ENCODE measurements at places on chromosomes 1 and 21.

- no peak for DNase-seq
Measured at GRCh38 chr21:43639470-43640353, 19.6 kb downstream of the HSF2BP start.

DNA sequence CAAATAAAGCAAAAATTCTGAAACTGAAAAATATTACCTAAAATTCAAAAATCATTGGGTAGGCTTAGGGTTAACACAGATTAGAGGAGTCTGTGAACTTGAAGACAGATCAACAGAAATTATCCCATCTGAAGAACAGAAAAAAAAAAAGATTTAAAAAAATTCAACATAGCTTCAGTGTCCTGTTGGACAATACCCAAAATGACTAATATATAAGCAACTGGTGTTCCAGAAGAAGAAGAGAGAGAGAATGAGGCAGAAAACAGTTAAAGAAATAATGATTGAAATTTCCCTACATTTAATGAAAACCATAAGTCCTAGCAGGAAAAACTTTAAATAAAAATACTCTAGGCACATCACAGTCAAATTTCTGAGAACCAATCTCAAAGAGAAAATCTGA lies 31.5 kb downstream of the TMCO1 start:
- no peak for DNase-seq

GRCh38 chr1:157363660-157364140 lies 188.6 kb downstream of the FCRL5 start:
- DNase-seq: no peak

DNA sequence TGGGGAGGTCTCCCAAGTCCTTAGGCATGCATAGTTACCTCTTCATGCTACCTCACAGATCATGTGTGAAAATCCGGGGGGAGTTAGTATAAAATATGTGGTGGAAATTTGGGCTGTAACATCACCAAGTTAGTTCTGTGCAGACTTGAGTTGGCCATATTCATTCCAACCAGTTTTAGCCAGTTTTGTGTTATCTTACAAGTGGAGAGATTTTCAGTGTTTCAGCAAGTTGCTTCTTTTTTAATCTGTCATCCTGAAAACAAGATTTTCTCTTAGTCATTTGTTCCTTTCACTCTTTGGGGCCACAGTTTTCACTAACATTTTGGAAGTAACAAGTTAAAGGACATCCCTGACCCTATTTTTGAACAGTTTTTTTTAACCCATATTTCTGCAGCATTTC lies 11.3 kb downstream of the SLC25A24 start:
- no peak for DNase-seq

- no peak for DNase-seq
Measured at GRCh38 chr1:22452481-22452957, 868 bp downstream of the ZBTB40 start.

DNA sequence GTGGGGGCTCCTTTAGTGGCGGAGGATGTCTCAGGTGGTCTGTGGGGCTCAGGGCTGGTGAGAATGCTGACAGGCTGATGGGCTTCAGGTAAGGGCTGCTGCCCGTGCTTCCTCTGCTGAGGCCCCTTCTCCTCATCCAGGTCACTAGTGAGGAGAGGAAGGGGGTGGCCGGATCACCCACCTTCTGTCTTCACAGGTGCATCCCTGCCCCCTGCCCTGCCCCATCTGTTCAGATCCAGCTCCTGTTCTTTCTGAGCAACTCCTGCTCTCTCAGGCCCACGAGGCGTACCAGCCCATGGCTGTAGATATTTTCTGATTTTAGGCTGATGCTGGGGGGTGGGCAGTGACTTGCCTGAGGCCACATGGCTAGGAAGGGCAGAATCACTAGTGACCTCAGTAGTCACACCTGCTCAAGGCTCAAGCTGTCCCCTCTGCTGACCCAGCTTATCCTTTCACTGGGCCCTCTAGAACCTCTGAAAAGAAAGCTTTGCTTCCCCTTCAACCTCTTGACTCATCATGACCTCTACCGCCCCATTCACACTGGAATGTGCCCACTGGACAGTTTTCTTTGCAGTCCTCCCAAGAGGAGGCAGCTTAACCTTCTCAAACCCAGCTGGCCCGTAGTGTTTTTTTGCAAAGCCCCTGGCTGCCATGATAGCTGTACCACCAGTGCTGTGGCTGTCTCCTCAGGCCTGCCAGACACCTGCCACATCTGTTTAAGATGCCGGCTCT lies 14.8 kb downstream of the DCST2 start:
- no peak for DNase-seq

DNA sequence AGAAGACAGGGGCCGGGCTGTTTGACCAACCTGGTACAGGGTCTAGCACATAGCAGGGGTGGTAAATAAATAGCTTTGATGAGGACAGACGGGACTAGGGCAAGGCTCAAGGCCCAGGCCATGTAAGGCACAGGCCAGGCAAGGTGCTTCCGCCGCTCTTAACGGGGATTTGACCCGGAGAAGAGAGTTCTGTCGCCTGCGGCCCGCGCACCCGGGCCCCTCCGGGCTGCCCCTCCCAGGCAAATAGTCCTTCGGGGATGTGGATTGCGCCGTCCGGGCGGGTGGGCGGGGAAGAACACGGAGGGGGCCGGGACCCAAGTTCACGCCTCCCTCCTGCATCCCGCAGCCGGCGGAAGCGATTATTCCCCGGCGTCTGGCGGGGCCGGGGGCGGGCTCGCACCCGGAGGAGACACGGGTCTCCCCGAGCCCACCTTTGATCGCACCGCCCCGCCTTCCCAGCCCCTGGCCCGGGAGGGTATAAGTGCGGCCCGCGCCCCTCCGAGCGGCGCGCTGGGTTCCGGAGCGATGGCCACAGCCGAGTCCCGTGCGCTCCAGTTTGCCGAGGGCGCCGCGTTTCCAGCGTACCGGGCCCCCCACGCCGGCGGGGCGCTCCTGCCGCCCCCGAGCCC lies at the start of gene MIXL1:
Gene MIXL1, plus strand, starts transcription at position 508 of the 629 bp plus-strand sequence. Its CDS starts 18 bp downstream, at position 526.
- no peak for DNase-seq

- DNase-seq: no peak
Measured at GRCh38 chr21:40433538-40433937, 413.4 kb downstream of the DSCAM start.

DNA sequence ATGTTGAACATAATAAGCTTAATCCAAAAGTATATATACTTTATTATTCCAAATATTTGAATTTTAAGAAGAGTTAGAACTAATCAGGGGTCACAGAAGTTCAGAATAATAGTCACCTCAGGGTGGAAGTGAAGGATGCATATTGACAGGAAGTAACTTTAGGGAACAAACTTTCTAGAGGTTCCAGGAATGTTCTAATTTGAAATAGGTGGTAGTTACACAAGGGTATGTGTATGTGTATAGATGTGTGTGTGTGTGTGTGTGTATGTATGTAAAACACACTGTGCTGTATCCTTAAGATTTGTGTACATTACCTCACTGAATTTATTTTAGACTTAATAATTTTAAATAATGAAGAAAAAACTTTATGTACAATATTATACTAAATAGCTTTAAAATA lies 110.4 kb downstream of the ACBD6 start:
- DNase-seq: no peak

- DNase-seq: no peak
Measured at GRCh38 chr1:107935396-107936064, 29.4 kb downstream of the VAV3 start.

DNA sequence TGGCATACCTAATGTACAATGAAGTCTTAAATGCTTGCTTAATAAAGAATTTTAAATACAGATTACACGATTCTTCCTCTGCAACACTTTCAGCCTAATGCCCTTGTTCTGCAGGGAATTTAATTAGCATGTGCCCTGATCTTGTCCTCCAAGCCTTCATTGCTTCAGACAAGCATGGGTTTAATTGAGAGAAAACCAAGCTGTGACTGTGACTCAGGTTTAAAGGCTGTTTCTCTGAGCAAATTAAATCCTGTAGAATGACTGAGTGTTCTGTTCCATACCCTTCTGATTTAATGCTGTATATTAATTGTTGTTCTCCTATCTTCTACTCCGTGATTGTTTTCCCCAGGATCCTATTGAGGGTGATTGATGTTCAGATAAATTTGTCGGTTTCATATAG lies 269.0 kb upstream of the PRMT6 start:
- no peak for DNase-seq

GRCh38 chr1:181448461-181448860 lies 34.9 kb upstream of the CACNA1E start:
- no peak for DNase-seq

GRCh38 chr1:100506217-100506616 lies 31.7 kb upstream of the GPR88 start:
- no peak for DNase-seq

GRCh38 chr21:40243685-40244084 lies 376.4 kb downstream of the PCP4 start:
- no peak for DNase-seq

- DNase-seq: no peak
Measured at GRCh38 chr1:112817555-112818373, 102.6 kb upstream of the PPM1J start.

- no peak for DNase-seq
Measured at GRCh38 chr1:160748181-160748877, 9.3 kb downstream of the SLAMF7 start.

GRCh38 chr1:41812453-41812852 lies 106.3 kb downstream of the HIVEP3 start:
- DNase-seq: no peak

- DNase-seq: no peak
Measured at GRCh38 chr1:244614113-244614836, 38.7 kb upstream of the DESI2 start.

- DNase-seq: no peak
Measured at GRCh38 chr21:34131586-34131985, 58.2 kb downstream of the MRPS6 start.

DNA sequence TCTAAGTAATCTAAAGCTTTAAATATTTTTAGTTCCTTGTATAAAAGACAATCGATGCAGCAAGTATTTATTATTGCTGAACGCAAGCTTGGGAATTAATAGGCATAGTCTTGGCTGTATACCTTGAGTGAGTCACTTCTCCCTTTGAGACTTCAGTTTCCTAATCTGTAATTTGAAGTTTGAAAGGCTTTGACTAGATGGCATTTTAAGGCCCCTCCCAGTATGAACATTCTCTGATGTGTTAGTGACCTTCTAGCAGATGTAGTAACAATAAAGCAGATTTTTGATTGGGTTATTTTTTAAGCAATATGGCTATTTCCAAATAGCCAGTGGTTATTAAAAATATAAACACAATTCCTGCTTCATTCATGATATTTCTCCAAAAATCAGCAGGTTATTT lies 58.2 kb downstream of the DUSP10 start:
- no peak for DNase-seq

DNA sequence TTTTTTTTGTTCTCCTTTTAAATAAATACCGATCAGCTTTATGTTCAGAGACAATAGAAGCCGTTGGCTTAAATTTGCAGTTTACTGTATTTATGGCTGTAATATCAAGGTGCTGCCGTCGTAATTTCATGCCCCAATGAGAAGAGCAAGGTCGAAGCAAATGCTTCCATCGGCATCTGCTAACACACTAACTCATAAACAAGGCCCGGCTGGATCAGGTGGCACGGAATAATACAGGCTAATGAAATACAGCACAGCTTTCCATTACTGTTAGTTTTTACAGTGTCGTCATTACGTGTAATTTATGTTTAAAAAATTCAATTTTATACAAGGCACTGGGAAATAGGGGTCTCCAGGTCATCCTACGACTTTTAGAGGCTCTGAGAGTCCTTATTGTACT lies 119.0 kb downstream of the PEX14 start:
- no peak for DNase-seq

- DNase-seq: no peak
Measured at GRCh38 chr21:33109574-33110339, 39.8 kb downstream of the OLIG1 start.

DNA sequence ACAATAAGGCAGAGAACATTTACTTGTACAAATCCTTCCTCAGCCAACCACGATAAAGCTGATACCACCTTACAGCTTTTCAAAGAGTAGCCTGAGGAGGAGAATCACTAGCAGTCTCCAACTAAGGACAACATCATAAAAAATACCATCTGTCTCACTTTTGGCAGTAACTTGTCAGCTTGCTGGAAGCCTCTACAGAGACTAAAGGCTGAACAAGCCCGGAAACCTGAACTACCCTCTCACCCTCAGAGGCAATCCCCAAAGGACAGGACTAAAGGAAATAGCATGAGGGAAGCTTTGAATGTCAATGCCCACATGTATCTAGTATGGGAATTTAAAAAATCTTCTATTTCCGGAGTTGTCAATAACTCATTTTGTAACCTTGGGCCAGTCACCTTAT lies 10.6 kb downstream of the SRSF4 start:
- DNase-seq: no peak

GRCh38 chr1:247338723-247339275 lies 7.1 kb upstream of the ZNF496 start:
- DNase-seq: no peak

DNA sequence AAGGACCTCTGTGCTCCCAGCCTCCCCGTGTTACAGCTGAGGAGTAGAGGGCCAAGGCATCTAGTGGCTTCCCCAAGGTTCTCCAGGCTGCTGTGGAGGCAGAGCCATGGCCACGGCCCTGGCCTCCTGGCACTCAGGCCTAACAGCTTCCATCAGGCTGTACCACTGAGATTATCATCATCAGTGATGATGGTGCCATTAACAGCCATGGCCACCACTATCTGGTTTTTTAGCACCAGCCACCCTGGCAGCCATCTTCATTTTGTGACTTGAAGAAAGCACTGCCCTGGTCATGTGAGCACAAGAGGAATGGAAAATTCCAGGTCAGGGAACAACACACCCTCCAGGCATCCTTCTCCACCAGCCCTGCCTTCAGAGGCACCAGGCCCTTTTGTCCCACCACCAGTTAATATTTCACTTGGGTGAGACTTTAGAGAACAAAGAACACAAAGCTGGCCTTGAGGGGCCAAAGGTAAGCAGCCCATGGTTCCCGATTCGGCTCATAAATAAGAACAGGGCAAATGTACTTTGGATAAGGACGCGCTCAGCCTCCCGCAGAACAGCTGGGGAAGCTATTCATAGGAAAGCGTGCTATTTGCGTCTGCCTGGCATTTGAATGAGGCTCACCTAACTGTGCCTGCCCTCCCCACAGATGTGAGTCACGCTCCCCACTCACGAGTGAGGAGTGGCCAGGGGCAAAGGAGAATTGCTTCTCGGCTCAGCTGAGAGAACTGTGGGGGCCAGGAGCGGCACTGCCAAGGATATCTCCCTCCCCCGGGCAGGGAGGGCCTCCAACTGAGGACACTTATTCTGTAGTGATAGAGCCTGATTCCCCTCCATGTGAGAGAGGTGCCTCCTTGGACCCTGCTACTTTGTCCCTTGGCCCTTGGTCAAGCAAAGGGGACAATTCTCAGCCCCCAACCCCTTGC lies 95.6 kb downstream of the CD58 start:
- DNase-seq: no peak

GRCh38 chr1:231778009-231778719 lies 151.6 kb downstream of the DISC1 start:
- DNase-seq: no peak

DNA sequence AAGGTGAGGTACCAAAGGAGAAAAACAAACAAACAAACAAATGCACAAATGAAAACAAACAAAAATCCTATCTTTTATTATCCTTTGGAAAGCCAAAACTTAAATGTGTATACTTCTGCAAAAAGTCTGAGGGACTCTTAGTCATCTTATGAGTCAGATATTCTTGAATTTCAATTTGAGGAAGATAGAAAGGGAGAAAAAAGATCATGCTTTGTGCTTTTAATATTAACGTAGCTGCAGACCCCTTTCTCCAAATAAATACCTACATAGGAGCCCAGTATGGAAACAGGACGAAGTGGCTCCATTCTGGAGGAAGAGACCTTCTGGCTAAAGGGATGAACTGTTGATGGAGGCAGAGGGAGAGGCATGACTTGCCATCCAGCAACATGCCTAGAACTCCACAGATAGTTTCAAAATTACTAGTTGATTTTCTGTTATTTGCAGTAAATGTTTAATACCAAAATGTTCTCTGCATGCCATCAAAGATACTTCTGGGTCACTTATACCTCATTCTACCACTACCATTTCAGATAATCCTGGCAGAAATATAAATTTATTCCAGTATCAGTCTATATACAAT lies 25.4 kb downstream of the NUP210L start:
- no peak for DNase-seq
